ENCODE measurements at places on chromosomes 13 and 19.

DNA sequence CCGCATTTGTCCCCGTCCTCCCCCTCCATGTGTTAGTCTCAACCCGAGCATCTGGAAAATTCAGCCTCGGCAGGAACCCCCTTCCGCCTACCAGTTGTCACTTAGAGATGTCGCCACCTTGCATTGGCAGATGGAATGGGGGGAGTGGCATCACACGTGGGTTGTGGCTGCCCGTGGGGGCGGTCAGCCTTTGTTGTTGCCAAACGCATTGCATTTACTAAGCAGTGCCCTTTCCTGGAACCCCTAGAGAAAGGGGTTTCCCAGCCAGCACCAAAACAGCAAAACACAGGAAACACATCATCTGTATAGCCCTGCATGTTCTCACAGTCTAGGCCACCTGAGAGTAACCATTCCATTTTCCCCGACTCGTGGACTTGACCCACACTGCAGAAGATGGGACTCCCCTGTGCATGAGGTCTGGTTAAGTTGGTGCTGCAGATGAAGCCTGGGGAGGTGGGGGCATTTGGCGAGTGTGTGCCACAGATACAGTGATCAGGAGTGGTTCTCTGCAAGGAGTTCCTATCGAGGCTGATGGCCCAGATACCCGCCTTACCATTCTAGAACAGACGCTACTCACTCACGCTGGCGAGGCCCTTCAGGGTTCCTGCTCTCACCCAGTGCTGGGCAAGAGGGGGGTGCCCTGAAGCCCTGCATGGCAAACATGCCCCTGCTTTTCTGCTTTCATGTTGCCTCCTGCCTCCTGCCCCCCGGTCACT is 38.3 kb downstream of the TMED1 start:
- no peak for DNase-seq

GRCh38 chr13:101210774-101211173 is 205.5 kb downstream of the NALCN start:
- no peak for DNase-seq

GRCh38 chr19:55322204-55322885 is 2.8 kb downstream of the TMEM150B start:
- no peak for DNase-seq

- DNase-seq: peak; percentile 47
Observed at GRCh38 chr13:44576351-44577235, 463 bp upstream of the TSC22D1 start.

DNA sequence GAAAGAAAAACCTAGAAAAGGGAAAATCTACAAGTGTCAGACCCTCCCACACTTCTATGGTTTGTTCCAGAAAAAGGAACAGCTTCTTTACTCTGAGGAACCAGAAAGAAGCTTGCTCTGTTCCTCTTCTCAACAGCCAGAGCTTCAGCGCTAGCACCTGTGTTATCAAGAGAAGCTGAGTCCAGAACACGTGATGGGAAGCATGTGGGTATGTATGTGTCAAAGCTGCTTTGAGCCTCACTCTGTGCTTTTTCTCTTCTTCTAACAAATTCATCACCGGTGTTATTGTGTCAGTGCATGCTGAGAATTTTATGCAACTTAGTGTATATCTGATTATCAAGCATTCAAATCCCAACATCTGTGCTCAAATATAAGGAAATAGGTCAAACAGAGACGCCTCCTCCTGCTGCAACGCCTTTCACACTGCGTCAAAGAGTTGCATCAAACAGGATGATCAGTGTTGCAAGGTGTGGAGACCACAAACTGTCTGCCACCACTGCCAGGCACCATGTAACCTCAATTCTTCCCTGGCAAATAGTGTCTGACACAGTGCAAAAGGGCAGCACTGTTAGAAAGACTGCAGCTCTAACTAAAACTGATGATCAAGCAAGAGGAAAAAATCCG is 83.9 kb downstream of the LRRC63 start:
- DNase-seq: no peak

- DNase-seq: no peak
Observed at GRCh38 chr13:31433207-31433606, 233.4 kb downstream of the B3GLCT start.

DNA sequence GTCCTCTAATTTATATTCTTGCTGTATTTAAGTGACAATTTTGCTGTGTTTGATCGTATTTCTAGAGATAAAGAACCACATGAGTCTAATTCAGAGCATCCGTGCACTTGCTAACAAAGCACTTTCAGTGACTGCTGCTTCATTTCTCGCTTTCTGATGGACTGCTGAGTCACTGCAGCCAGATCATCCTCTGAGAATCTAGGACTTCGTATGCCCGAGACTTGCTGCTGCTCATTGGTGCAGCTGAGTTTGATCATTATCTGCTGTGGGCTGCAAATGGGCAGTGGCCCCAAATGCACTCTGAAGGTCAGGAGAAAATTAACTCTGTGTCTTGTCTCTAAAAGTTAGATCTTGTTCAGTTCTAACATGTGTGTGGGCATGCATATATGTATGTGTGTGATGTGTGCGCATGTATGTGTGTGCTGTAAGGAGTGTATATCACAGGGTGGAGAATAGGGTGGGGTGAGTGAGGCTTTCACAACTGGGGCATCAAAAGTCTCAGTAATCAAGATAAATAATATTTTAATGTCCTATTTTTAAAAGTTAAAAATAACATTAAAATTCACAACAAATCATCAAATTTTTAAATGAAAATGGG is 342.6 kb downstream of the MTUS2 start:
- DNase-seq: no peak

- DNase-seq: no peak
Observed at GRCh38 chr13:53126841-53127245, 98.2 kb downstream of the OLFM4 start.

DNA sequence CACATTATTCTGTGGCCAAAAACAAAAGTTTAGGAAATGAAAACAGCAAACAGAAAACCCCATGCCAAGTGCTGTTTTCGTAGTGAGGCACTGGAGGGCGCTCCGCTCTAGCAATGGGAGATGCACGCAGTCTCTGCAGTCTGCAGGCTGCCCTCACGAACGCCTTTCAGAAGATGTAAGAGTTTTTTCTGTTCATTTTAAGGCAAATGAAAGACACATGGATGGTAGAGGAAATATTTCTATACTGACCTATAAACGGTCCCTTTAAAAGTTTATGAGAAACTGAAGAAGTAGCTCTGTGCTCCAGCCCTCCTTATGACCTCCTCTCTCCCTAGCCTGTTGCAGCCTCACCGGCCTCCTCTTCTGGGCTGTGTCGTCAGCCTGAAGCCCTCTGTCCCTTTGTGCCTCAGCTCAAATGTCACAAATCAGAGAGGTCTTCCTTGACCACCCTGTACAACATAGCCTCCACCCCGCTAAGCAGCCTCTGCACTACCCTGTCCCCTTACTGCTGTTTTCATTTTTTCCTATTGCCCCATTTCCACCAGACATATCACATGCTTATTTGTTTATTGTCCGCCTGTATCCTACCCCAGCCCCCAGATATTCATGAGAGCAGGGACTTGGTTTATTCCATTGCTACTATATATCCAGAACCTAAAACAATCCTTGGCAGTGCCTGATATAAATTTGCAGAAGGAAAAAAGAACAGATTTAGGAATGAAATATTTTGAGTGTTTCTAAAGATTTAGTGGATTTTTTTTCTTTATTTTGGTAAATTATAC is 116.4 kb downstream of the TM9SF2 start:
- peak; percentile 37 for DNase-seq

DNA sequence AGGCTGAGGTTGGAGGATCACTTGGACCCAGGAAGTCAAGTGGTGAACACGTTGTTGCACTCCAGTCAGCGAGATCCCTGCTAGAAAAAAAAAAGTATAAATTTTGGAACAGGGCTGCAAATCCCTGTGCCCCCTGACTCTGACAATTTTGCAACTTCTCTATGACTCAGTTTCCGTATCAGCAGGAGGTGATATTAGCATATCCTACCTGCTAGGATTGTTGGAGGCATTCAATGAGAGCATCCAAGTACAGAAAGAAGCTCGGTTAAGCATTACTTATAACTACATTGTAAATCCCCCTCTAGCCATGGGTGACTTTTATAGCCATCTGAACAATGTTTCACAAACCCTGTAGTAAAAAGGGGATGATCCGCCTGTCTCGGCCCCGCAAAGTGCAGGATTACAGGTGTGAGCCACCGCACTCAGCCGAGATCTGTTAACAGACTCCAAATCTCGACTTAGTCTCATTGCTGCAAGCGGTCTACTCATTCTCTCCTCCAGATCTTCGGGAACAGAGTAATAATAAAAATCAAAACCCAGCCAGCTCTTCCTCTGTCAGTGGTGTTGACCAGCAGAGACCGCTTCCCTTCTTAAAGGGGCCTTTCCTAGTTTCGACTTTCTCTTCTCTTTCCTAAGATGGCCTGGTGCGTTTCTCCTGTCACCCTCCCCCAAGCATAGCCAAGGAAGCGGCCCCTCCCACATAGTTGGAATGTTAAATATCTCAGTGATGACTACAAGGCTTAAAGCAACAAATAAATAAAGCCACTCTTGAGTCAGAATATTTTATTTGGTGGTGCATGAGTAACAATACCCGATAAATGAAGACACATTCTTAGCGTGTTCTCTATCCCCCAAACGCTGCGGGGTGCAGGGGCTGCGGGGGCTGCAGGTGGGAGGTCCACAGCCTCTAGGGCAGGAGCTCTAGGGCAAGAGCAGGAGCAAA is 10.3 kb upstream of the BICRA start:
- peak; percentile 89 for DNase-seq

DNA sequence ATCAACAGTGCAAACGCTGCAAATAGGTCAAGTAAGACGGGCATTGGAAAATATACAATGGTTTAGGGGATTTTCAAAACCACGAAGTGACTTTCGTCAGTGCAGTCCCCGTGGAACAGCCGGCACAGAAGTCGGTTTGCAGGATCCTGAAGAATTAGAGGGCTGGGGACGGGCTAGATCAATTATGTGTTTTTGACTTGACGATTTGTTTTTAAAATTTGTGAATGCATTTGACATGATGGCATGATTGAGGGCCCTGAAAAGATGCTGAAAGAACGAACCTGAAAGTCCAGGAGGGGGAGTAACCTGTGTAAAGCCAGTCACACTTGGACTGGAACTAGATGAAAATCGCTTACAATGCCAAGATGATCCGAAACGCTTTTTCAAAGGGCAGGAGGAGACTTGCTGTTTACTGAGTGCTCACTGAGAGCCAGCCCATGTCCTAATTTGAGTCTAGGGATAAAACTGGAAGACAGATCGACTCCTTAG is 8.9 kb upstream of the DGKH start:
- no peak for DNase-seq

DNA sequence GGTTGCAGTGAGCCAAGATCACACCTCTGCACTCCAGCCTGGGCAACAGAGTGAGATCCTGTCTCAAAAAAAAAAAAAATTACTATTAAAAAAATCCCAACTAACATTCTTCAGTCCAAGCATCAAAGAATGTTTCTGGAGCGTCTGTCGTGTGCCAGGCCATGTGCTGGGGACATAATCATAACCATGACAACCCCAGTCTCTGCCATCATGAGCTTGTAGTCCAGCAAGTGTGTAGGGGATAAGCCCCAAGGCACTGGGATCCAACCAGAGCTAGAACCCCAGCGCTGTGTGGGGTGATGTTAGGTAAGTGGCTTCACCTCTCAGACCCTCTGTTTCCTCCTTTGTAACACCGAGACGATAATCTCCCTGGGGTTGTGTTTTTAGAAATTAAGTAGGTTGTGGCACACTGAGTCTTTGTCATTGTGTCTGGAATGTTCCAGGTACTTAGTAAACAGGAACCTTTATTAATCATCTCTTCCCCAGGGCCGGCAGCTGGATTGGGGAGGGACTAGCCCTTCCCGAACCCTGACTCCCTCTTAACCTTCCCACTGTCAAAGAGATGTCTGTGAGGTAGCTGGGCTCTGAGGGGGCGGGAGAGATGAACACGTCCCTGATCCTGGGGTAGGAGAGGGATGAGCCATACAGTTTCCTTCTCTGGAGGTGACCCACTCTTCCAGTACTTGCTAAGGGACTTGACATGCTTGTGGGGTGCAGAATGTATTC is 5.2 kb downstream of the ITPKC start:
- DNase-seq: no peak

DNA sequence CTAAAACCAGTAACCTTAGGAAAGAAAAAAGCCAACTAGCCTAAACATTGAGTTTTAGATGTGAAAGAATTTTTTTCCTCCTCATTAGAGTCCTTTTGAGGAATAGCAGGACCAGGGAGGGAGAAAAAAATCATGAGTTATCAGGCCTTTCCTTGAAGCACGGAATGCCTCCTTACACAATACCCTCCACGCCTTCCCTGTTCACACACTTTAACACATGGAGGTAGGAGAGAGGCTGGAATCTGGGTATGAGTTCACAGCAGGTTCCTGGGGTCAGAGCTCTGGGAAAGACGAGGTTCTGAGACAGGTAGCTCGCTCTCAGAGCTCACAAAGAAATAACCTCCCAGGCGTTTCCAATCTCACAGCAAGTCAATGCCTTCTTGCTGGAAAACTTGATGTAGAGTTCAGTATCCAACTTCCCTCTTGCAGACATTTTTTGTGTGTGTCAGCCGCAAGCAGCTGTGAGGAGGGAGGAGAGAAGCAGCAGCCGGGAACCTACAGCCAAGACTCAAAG is 716 bp downstream of the ZNF573 start:
- peak; percentile 15 for DNase-seq

- DNase-seq: no peak
Observed at GRCh38 chr13:25821776-25822175, 230.0 kb downstream of the SHISA2 start.

DNA sequence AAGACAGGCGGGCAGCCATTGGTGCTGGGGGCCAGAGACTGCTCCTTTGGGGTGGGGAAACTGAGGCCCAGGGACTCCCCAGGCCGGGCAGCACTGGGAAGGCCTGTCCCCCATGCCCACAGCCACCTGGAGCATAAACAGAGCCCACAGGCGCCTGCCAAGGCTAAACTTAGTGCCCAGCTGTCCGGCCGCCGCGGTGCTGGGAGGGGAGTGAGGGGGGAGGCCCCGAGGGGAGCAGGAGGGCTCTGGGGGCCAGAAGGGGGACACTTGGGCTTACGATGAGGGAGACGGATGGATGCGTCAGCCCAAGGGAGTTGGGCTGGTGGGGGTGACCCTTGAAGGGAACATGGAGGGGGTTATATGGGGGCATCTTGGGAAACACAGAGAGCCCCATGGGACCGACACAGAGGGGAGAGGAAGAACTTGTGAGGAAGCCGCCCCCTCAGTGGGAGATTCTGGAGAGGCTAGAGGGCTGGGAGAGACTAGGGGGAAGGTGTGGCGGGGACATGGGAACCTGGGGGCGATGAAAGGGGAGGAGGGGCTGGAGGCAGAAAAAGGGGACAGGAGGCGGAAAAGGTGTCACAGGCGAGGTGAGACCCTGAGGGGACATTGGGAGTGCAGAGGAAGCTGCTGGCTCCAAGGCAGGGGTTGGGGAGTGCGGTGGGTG is 2.2 kb downstream of the CERS1 start:
- DNase-seq: no peak

Data from AG08396 (cell line).